ENCODE measurements at places on chromosomes 13 and 19.

DNA sequence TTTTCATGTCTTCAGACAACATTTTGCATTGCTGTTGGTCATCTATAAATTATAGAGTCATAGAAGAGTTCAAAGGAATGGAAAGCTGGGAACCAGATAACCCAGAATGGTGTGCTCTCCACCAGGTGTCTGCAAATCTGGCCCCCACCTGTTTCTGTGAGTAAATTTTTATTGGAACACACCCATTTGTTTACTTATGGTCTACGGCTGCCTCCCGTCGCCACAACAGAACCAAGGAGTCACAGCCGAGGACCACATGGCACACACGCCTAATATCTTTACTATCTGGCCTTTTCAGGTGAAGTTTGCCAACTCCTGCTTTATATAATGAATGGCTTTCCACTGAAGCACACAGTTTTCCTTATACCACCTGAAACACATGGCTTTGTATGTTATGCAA, 58.2 kb downstream of the EFNB2 start:
- no peak for DNase-seq

- DNase-seq = peak; percentile 35
Observed at GRCh38 chr19:42081584-42082203, 5.7 kb downstream of the ZNF574 start.

- DNase-seq = no peak
Observed at GRCh38 chr13:23384111-23384510, 49.4 kb downstream of the SACS start.

- DNase-seq = no peak
Observed at GRCh38 chr13:112791663-112792440, 102.0 kb downstream of the ATP11A start.

DNA sequence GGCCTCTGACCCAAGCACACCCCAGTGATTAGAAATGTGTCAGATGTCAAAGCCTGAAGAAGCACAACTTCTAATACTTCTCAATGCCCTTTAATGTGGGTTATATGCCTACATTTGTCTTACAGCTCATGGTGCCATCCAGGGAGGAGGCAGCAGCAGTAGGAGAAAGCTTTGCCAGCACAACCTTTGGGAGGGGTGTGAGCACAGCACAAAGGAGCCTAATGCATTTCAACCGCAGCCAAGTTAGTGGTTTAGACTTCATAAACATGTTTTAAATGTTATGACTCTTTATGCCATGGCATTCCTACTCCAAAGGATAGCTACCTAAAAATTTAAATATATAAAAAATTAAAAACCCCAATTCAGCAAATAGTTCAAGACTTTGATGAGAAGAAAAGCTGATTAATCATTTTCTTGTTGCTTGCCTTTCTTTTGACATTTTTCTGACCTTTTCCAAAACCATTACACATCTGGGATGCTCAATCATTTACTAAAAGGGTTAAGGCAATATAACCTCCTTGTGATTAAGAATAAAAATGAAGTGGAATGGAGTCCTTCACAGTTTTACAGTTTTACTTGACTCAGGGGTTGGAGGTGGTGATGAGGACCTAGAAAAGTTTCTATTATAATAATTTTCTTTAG, 142.7 kb downstream of the DLEU7 start:
- DNase-seq = no peak

DNA sequence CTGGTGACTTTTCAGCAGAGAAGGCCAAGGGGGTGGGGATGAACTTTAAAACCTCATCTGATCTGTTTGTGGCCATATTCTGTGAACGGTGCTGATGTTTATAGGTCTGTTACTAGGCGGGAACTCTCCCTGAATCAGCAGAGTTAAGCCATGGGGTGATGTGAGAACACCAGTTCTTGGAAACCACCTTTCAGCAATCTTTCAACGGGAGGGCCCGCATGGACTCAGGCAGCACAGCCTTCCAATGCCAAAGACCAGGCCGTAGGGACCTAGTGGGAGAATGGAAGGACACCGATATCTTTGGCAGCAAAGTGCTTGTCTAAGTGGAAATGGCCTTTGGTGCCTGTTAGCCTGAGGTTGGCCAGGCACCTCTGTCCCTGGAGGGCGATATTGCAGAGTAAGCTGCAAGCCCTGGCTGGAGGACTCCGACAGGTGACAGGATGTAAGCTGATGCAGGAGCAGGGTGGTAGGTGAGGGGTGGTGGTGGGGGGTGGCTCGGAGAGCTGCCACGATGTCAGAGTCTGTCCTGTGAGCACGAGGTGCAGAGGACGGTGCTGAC, 57.0 kb downstream of the ERCC5 start:
- DNase-seq = no peak

DNA sequence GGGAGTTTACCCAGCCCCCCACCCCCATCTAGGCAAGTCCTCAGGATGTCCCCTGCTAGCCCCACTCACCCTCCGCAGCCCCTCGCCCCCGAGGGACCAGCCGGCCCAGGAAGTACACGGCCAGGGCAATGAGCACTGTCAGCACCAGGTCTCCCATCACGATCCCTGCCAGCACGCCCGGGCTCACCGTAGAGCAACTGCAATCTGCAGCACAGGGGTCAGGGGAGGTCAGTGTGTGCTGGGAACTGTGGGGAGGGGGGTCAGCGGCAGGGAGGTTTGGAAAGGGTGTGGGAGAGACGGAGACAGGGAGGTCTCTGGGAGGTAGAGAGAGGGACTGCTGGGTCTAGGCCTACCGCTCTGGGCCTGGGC, 734 bp downstream of the TYROBP start:
- DNase-seq = no peak

DNA sequence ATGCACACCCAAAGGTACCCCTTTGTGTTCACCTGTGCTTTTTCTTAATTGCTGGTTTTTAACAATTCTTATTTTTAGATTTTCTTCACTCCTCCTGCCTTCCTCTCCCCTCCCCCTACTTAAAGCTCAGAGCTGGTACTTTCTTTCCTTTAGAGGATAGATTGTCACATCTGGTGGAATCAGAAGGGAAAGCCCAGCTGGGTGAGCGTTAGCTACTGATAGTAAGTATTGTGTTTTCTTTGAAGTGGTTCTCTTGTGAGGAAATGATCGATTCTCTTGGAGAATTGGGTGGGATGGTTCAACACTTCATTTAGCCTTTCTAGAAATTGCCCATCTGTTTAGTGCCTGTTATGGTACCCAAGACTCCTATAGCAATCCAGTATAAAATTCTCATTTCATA, 84.8 kb downstream of the FLT1 start:
- no peak for DNase-seq

GRCh38 chr19:54473071-54473891, at the start of gene CDC42EP5:
Gene CDC42EP5 (minus strand): TSS chr19:54473296. CDS start chr19:54465547, 7,749 bp downstream.
- no peak for DNase-seq

GRCh38 chr19:51342631-51343569, 961 bp upstream of the VSIG10L start:
- DNase-seq = no peak

DNA sequence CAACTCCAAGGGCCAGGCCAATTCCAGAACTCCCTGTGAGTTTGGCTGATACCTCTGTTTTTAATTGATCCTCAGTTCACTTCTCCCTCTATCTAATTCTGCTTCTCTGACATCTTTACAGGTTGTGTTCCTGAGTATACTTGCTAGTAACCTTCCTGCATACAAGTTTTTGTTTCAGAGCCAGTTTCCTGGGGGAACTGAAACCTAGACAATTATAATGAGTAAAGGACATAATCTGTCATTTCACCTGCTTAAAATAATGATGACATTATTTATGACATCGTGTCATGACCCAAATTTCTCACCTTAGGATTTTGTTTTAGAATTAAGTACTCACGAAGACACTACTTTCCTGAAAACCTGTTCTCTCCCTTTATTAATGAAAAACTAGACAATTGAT, 12.5 kb upstream of the MYCBP2 start:
- DNase-seq = no peak

GRCh38 chr19:49391581-49392399, 3.7 kb downstream of the KASH5 start:
- DNase-seq = peak; percentile 84

- no peak for DNase-seq
Observed at GRCh38 chr19:49408816-49409440, 14.3 kb downstream of the PTH2 start.

GRCh38 chr13:32455594-32455903, 27.6 kb upstream of the N4BP2L1 start:
- DNase-seq = no peak

DNA sequence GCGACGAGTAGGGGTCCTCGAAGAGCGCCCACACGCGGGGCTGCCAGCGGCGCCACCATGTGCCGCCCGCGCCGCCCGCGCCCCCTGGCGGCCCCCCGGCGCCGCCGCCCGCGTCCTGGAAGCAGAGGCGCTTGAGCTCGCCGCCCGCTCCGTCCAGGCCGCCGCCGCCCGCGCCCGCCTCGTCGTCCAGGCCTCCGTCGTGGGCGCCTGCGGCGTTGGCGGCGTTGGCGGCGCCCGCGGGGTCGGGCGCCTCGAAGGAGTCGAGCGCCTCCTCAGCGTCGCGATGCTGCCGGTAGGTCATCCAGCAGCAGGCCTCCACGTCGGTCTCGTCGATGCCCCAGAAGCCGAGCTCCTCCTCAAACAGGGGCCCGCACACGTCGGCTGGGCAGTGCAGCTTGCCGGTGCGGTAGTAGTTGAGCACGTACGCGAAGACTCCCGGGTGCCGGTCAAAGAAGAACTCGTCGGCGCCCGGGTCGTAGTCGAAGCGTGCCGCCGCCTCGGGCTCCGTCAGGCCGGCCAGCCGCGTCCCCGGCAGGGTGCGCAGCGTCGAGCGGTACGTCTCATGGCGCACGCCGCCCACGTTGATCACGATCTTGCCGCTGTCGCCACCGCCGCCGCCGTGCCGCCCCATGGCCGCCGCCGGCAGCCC, 829 bp downstream of the KCNC3 start:
- no peak for DNase-seq

DNA sequence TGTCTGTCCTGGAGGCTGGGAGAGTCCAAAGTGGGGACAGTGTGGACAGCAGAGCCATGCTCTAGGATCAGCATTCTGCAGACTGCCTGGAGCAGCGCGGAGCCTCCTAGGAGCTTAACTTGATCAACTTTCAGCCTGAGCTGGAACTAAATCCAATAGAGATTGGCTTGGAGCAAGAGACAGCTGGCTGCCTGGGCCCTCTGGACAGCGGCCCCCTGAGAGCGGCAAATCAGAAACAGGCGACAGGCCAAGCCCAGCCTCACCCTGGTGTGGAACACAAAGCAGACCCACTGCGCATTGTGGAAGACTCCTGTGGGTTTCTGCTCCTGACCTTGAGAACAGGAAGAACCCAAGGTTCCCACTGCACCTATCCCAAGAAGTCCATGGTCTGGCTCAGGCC, 462.2 kb downstream of the TSHZ3 start:
- no peak for DNase-seq

DNA sequence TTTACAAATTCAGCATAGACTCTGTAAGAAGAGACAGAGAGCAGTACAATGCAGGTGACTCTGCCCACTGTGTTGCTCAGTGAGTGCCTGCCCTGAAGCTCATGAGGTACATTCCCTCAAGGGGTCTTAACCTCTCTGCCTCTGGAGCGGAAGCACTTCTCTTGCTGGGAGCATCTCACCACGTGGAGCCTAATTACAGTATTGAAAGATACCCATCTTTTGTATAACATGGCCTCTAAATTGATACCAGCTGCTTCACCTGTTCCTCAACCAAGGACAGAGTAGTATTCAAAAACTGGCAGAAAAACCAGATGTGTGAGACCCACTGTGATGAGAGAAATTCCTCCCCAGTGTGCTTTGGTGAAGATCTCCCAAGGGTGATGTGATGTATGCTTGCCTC, 77.1 kb downstream of the SACS start:
- no peak for DNase-seq

DNA sequence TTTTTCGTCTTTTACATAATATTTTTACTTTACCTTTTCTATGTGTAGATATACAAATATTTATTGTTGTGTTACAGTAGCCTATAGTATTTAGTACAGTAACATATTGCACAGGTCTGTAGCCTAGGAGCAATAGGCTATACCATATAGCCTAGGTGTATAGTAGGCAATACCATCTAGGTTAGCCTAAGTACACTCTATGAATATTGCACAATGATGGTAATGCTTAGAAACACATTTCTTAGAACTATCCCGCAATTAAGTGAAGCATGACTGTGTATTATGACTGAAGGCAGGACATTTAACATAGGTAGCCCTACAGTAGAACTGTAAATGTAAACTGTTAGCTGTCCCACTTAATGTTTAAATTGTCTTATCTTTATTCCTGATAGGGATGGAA, 964.3 kb downstream of the SLITRK1 start:
- no peak for DNase-seq
